ENCODE measurements at places on chromosomes 5 and 9.
A peak's percentile ranks its signal among the peaks of the same experiment; 100 is the strongest.

- DNase-seq = no peak
Measured at GRCh38 chr9:79073201-79073600, 498.6 kb upstream of the TLE4 start.

GRCh38 chr5:109701252-109701651, 11.5 kb downstream of the MAN2A1 start:
- DNase-seq = no peak

DNA sequence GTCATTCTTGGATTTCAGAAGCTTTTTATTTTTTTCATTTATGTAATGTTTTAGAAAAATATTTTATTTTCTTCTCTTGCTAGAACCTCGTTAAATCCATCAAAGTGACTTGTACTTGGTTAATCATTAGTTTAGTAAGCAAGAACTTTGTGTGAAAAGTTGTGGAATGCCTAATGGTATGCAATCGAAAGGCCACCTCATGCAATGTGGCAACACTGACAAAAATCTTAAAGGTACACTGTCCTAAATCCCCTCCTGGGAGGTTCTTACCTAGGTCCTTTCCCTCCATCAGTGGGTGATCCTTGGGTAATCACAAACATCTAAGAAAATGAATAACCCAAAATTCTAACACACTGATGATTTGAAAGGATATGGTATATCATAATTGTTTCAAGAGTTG, 304.2 kb downstream of the DNAH5 start:
- no peak for DNase-seq

DNA sequence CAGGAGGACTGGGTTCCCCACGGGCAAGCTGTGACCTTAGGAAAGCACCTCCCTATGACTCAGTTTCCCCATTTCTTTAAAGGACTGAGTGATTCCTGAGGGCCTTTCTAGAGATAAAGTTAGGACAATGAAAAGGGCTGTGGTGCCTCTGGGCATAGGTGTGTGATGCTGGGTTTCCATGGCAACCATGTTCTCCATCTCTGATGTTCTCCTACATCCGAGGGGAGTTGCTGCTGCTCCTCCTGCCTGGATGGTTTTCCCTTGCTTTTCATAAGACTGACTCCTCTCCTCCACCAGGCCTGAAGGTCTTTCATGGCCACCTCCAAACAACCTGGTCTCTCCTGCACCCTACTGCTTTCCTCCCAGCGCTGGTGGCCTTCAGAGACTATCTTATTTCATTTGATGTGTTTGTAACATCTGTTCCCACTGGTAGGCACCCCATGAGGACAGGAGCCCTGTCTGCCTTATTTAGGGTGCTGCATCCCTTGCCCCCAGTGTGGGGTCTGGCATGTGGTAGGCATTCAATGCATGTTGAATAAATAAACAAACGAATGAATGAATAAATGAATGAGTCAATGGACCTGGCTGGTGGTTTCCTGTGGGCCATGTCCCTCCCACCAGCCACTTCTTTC, 112.2 kb upstream of the HAND1 start:
- DNase-seq = no peak

DNA sequence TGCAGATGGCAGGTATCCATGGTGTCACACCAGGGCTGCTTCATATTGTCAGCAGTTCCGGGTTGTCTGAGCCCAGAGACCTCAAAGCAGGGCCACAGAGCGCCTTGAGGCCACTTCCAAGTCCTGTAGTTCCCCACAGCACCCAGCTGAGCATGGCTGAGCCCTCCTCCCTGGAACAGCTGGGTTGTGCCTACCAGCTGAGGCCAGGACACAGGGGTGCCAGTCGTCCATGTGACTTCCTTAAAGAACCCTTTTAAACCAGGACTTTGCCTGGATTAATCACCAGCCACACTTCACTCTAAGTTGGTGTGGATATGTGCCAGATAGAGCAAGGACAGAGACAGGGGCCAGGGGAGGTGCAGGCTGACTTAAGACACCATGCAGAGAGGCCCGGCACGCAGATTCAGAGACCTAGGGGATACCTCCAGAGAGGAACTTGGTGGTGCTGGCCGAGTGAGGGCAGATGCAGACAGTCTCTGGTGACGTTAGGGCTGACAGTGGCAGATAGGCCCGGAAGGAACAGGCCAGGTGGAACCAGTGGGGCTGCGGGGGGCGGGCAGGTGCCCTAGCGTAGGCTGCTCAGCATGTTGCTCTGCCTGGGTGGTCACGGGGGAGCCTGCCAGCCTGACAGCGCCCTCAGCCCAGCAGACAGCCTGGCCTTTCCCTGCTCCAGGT, 142.7 kb downstream of the CACNA1B start:
- no peak for DNase-seq

DNA sequence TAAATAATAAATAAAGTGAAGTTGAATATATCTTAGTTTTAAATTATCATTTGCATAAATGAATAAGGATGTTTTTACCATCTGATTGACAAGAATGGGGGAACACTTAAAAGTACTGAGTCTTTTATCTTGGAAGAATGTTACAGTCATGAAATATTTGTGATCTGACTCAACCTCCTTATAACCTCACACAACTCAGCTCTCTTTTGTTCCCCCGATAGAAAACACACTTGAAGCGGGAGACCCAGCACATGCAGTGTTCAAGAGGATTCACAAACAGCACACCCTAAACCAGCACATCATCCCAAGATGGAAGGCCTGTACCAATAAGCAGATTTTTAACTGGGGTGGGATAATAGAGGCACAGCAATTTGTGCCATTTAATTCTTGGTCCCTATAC, 15.5 kb downstream of the BAAT start:
- peak; percentile 11 for DNase-seq

DNA sequence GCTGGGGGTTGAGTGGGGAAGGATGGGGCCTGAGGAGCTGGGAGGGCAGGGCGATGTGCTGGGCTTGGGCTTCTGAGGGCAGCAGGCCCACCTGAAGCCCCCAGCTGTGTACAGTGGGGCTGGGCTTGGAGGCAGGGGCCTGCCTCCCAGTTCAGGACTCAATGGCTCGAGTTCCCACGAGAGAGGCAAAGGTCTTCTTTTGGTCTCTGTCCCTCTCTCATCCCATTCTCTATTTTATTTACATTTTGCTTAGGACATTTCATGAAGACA, 180.6 kb downstream of the MACROH2A1 start:
- no peak for DNase-seq

GRCh38 chr5:35443803-35444595, 173.7 kb upstream of the SPEF2 start:
- no peak for DNase-seq

DNA sequence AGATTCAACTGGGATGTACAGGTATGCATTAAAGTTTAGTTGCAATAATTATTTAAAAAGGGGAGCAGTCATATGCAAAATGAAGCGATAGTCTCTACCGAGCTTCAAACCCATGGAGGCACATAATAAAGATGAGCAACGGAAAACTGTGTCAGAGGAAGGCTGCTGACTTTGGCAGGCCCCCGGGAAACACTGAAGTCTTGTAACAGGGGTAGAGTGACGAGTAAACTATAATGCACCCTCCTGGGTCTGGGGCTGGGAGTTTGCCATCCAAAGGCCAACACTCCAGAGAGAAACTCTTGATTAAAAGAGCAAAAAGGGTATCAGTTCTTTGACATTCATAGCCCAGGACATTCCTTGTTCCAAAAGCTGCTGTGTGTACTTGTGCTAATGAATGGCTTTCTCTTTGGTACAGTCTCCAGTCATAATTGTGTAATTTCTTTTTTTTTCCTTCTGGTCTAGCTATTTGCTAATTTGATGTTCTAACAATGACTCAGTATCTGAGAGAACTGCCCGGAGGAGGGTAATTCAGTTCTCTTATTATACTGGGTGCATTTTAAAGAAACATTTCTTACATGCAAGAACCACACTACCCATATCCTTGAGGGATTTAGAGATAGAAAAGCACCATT, 59.2 kb downstream of the TNC start:
- DNase-seq = peak; percentile 86

- no peak for DNase-seq
Measured at GRCh38 chr5:21817668-21818369, 1035.3 kb downstream of the CDH12 start.

GRCh38 chr5:17115855-17116254, 101.6 kb upstream of the BASP1 start:
- DNase-seq = no peak

GRCh38 chr9:93978551-93978950, 23.4 kb upstream of the BARX1 start:
- DNase-seq = no peak

GRCh38 chr5:155532621-155533311, 519.2 kb downstream of the KIF4B start:
- DNase-seq = no peak
